Natural killer cell treated with Interleukin-12 subunit alpha and Interleukin-12 subunit beta and Interleukin-15 and Interleukin-18, amount 100 ng/mL, for 72 hours (primary cell): ENCODE measurements at places on chromosomes 16 and 17.

GRCh38 chr16:50651835-50652438 is 29.2 kb downstream of the SNX20 start:
- no peak for DNase-seq

DNA sequence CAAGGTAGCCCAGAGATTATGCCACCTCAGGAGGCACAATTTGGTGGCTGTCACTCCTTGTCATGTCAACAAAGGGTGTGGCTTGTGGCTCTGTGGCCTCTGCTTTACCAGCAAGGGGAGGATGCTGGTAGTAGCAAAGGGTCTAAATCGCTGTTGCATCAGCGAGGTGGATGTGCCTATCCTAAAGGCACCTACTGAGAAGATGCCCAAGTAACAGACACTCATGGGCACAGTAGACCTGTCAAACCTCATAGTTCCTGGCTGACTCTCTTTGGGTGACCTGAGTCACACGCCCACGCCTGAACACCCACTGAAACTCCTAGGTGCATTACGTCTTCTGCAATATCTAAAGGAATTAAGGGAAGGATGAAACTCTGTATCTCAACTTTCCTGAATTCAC is 139.5 kb downstream of the PRKCB start:
- DNase-seq = no peak

DNA sequence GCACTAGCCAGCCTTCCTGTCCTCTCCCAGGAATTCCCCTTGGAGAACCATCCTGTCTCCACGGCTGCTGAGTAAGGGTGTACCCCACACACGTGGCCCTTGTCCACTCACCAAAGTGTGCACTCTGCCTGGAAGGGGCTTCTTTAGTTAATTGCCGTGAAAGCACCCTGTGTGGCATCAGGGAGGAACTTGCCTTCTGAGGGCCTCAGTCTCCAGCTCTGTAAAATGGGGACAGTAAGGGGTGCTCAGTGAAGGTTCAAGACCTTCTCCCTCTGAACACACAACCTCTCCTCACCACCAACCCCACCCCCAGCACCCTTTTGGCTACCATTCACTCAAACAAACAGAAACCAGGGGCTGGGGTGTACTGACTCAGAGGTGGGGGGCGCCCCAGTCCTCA is 59.1 kb upstream of the LHX1 start:
- DNase-seq = no peak

DNA sequence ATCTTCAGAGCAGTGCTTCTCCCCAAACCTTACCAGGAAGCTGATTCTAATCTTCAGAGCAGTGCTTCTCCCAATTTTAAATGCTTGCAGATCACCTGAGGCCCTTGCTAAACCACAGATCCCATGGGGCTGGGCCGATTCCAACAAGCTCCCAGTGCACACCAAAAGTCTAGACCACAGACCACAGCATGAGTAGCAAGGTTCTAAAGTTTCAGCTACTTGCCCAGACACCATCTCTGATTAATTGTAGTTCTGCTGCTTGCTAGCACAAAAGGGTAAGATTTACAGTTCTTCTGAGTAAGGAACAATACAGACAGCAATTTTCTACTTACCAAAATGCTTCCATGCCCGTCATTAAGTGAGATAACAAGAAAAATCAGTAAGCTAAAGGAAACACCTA is 12.2 kb downstream of the CLEC3A start:
- no peak for DNase-seq

GRCh38 chr17:70095455-70095854 is 20.4 kb downstream of the KCNJ16 start:
- DNase-seq = no peak

DNA sequence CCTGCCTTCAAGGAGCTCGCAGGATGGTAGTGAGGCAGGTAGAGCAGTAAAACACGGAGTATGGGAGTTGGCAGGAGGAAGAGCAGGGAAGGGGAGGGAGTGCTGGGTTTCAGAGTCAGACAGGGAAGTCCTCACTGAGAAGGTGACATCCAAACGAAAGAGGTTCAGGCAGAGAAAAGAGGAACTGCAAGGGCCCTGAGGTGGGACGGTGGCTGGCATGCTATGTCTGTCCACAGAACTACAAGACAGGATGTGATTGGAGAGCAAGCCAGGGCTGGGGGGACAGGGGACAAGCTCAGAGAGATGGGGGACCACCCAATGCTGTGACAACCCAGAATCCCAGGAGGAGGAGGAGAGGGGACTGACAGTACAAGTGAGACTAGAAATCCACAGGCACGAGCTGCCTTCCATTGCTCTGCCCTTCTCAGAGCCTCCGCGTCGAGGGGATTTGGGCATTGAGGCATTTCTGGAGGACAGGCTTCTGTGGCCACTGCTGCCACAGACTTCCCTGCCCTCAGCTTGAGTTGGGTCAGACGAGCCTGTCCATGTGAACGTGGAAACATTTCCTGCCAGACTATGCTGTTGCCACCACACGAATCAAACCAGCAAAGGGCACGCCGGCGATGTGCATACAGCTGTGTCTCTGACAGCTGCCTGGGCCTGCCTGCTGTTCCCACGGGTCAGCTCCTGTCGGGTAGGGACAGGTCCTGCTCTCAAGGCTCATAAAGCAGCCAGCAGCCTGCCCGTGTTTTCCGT is 100.1 kb downstream of the RAB11FIP4 start:
- DNase-seq = peak; percentile 39

DNA sequence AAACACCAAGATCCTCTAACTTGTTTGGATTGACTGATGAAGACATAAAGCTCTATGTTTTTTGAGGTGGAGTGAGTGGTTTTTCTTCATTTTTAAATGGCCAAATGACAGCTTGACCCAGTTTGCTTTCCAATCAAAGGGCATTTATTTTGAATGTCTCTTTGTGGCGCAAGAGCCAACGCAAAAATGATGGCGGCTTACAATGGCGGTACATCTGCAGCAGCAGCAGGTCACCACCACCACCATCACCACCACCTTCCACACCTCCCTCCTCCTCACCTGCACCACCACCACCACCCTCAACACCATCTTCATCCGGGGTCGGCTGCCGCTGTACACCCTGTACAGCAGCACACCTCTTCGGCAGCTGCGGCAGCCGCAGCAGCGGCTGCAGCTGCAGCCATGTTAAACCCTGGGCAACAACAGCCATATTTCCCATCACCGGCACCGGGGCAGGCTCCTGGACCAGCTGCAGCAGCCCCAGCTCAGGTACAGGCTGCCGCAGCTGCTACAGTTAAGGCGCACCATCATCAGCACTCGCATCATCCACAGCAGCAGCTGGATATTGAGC is 329 bp downstream of the NLK start:
- no peak for DNase-seq

DNA sequence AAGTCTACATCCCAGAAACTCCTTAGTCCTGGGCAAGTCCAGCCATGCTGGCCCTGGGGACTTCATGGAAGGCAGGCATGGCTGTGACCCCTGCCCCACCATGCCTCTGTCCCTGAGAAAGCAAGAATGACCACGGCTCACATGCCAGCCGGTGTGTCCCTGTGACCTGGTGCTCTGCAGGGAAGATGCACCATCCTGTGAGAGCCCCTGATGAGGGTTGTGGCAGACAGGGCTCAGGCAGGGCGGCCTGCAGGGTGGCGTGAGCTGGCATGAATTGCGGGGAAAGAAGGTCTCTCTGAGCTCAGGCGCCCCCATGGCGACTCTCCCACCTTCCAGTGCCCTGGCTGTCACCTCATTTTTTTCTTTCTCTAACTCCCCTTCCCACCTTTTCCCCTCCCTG is 260.3 kb downstream of the RBFOX3 start:
- no peak for DNase-seq

- DNase-seq = no peak
Measured at GRCh38 chr17:43556292-43556691, 10.2 kb upstream of the ETV4 start.

GRCh38 chr16:64872101-64872500 is 249.8 kb downstream of the CDH11 start:
- no peak for DNase-seq

GRCh38 chr16:69089091-69089910 is 16.2 kb upstream of the HAS3 start:
- no peak for DNase-seq

- DNase-seq = no peak
Measured at GRCh38 chr17:67105213-67105612, 60.9 kb downstream of the CACNG1 start.

- peak; percentile 49 for DNase-seq
Measured at GRCh38 chr17:79028496-79029326, 4.7 kb downstream of the C1QTNF1 start.

DNA sequence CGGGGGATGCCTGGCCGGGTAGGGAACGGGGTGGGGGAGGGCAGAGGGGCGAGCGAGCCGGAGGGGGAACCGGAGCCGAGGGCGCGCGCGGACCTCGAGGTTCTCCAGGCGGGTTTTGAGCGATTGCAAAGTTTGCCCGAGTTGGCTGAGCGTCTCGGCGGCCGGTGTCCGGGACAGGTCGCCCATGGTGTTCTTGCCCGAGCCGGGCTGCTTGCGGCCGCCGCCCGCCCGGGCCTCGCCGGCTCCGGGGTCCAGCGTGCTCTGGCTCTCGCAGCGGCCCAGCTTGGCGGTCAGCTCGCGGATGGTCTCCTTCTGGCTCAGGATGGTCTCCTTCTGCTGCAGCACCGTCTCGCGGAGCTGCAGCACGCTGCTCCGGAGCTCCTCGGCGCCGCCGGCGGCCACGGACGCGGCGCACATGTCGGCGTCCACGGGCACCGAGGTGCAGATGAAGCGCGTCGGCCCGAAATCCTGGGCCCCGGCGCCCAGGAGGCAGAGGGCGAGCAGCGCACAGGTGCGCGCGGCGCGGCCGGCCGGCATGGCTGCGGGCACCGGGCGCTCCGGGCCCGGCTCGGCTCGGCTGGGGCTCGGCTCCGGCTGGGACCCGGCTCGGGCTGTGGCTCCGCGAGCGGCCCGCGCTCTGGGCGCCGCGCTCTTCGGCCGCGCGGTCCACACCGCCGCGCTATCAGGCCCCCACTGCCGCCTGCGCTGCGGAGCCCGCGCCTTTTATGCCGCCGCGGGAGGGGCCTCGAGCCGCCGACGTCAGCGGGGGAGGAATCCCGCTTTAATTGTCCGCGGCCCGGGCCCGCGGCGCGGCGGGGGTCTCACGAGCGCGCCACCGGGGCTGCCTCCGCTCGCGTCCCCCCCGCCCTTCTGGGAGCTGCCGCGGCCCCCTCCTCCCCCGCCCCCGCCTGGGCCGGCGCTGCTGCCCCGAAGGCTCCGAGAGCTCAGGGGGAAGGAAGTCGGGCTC is at the start of gene NPTX1:
TSS of gene NPTX1 (minus strand) at position 698 of the 967 bp plus-strand sequence. CDS start at position 537, 161 bp downstream.
- no peak for DNase-seq
